ENCODE measurements at places on chromosomes 1 and 21.

- no peak for DNase-seq
Measured at GRCh38 chr1:42033629-42034028, 114.9 kb upstream of the HIVEP3 start.

DNA sequence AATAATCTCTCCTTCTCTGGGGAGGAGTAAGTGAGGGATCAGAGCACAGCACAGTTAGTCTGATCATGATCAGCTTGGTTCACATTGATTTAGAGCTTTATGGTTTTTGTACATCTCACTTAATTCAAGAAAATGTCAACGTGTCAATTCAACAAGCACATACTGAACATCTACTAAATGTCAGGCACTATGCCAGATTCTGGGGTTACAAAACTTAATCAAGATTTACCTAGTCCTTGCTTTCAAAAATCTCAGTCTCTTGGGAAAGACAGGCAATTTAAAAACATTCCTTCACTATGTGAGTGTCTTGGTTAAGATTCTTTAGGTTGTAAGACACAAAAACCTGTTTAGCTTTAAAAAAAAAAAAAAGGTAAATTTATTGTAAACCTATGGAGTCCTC, 181.4 kb downstream of the AK5 start:
- DNase-seq: no peak

DNA sequence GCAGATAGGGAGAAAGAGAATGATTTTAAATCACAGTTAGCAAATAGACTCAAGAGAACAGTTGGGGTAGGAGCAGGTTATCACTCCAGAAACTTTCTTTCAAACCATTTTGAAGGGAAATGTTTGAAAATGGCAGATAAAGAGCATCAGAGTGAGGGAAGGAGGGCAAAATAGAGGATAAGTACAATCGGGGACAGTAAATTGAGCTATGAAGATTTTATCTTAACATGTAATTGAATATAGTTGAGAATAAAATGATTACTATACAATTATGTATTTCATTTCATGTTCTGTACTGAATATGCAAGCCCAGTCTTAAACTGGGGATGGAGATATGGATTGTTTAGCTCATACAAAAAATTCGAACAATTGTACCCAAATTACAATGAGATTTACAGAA, 54.0 kb downstream of the MAP10 start:
- no peak for DNase-seq

GRCh38 chr1:180571832-180572636, 13.3 kb downstream of the OVAAL start:
- DNase-seq: no peak

GRCh38 chr1:8653878-8654277, 163.6 kb downstream of the RERE start:
- no peak for DNase-seq

DNA sequence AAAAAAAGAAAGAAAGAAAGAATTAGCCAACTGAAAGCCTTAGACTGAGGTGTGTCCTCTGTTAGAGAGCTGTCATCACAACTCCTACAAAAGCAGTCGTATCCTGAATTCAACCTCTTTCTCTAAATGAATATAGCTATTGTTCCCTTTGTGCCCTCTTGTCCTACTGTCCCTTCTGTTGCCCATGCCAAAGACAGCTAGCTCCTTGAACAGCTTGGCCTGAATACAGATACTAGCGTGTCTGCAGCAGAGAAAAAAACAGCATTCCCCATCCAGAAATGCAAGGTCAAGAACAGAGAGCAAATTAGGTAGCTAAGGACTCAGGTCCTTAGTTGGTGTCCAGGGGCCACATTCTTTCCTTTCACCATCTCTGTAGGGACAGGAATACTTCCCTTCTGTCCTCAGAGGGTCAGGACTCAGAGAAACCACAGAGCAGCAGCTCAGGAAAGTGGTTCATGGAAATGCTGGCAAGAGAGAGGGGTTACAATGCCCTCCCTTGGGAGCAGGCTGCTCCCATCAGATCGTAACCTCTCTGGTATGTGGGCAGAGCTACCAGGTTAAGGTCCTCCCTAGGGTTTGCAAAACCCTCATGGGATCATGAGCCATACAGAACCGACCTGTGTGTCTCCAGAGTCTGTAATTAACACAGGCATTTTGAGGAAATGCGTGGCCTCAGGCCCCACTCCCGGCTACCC, 1.8 kb upstream of the ZBTB48 start:
- DNase-seq: no peak

DNA sequence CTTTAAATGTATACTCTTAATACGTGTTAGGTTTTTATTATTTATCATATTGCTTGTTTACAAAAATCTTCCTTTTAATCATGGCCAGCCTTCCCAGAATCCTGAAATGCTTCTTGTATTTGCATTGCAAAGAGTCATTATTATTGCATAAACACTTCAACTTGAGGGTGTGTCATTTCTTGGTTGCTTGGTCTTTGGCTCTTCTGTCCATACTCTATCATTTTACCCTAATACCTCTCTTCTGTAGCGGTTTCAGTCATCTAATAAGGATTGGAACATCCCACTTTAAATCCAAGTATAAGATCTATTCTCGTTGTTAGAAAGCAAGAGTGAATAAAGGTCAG, 200.6 kb upstream of the CACYBP start:
- DNase-seq: no peak

- DNase-seq: no peak
Measured at GRCh38 chr1:184506481-184506880, 119.7 kb downstream of the C1orf21 start.

DNA sequence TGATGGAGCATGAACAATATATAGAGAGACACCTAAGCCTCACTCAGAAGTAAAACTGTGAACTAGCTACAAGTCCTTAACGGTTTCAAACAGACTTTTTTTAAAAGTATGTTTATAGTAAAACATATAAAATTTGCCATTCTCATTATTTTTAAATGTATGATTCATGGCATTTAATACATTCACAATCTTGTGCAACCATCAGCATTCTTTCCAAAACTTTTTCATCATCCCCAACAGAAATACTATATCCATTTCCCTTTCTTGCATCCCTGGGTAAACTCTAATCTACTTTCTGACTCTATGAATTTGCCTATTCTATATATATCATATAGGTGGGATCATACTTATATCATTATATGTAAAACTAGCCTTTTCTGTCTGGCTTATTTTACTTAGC, 25.5 kb downstream of the EVI5 start:
- no peak for DNase-seq

DNA sequence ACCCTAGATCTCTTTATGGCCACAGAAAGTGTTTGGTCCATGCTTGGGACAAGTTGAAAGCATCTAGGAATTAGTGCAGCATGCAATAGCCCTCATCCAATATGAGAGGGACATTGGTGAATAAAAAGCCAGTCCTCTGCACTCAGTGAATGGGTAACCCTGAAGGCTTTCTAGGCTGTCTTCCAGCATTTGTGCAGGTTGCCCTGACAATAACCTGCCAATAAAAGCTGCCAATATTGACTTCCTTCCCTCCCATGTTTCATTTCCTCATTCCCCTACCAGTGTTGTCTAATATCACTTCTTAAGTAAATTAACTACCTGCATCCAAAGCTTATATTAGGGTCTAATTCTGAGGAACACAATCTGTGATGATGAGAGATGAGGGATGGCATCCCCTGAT, 563.6 kb upstream of the NEGR1 start:
- no peak for DNase-seq

- no peak for DNase-seq
Measured at GRCh38 chr1:185965870-185966269, 231.7 kb downstream of the HMCN1 start.

GRCh38 chr1:156259805-156260204, 11.9 kb upstream of the PAQR6 start:
- no peak for DNase-seq

GRCh38 chr21:37561941-37562919, 195.7 kb downstream of the DYRK1A start:
- no peak for DNase-seq

- DNase-seq: no peak
Measured at GRCh38 chr21:18275781-18276180, 31.1 kb downstream of the CHODL start.

GRCh38 chr1:154935749-154936554, 567 bp downstream of the PMVK start:
- no peak for DNase-seq

GRCh38 chr1:39926343-39926793, 24.7 kb upstream of the MYCL start:
- no peak for DNase-seq

DNA sequence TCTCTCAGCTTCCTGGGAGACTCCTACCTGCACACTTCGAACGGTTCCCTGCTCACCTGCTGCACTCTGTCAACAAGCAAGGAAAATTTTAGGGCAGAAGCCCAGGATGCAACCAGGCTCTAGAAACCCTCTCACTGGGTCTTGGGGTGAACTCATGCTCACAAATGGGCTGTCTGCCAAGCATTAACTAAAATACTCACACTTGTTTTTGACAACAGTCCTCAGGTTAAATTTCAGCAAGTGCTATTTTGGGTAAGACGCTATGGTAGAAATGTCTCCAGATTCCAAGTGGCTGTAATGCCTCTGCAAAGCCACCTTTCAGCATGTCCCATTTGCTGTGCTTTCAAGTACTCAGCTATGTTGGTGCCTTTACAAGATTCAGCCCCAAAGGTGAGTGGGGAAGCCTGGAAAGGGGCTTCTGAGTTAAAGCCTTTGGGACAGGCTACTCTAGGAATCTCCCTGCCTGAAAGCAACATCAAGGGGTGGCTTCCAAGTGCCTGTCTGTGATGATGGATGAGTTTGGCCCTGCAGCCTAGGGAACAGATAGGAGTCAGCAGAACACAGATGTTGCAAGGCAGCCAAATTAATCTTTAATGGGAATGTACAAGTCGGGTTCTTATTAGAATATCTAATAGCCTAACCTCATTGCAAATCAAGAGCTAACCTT, 211.9 kb upstream of the SPAG17 start:
- DNase-seq: no peak

- no peak for DNase-seq
Measured at GRCh38 chr21:42049578-42050430, 21.3 kb upstream of the UMODL1 start.

DNA sequence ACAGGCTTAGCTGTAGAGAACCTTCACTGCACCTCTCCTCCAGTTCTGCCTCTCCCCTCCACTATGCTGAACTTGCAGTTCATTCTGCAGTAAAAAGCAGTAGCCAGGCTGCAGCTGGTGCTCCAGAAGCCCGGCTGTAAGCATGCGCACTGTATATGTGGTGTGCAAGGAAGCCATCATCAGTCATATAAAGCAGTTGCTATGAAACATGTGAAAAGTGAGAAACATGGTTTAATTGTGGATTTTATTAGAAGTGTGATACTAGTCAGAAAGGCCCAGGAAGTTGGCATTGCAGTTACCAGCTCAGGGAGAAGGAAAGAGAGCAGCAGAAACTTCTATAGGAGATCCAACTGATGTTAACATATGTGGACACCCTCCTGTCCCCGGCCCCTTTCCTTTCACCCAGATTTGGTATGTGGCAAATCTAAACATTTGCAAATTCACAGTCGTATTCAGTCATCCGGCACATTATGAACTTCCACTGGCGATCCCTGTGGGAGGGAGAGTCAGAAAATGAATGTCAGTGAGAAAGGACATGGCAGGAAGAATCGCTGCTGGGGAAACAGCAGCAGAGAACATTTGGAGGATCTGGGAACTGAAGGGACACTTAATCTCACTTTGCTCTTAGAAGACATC, 32.8 kb downstream of the DPT start:
- DNase-seq: no peak

DNA sequence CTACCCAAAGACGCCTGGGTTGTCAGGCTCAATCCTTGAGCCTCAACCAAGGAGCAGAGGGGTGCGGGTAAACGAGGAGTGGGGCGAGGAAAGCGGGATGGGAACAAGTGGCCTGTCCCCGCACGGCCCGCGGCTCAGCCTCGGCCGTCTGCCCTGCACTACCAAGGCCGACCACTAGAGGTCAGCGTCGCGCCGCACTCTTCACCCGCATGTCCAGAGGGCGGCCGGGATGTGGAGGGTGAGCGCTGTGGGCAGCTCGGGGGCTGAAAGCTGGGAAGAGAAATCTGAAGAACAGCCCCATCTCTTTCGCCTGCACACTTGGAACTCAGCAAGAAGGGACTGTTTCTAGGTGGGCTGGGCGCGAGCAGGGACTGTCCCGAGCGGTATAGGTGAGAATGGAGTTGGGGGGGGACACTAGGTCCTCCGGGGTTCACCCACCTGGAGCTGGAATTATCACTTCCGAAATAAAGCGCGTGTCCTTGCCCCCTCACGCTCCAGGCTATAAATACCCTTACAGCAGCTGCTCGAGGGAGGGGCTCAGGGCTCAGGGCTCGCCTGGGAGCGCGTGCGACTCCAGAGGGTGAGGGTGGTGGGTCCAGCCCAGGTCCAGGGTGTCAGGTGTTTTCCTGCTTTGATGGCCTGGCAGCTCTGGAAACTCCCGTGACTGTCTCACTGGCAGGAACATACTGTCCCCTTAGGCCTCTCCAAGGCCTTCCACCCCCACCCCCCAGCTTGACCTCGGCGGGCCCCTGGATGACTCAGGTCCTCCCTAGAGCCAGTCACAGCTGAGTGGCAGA, 9.8 kb downstream of the SLC30A2 start:
- peak; percentile 75 for DNase-seq

DNA sequence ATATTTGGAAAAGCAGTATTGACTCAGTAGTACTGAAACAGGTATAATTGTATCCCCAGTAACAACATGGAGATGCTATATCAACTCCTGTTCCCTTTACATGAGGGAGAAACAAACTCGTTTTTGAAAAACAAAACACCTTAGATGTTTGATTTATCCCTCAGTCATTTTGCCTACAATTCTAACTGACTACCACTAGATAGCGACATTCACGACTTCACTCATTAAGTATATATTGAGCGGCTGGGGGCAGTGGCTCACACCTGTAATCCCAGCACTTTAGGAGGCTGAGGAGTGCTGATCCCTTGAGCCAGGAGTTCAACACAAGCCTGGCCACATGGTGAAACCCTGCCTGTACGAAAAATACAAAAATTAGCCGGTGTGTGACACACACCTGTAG, 83.3 kb downstream of the CYYR1 start:
- DNase-seq: no peak

GRCh38 chr1:231020816-231021215, 19.2 kb downstream of the FAM89A start:
- DNase-seq: no peak

GRCh38 chr1:156488566-156489165, 11.9 kb downstream of the MEF2D start:
- DNase-seq: no peak

GRCh38 chr1:224087286-224087794, 26.6 kb upstream of the FBXO28 start:
- no peak for DNase-seq

- no peak for DNase-seq
Measured at GRCh38 chr21:28719723-28720122, 273.0 kb downstream of the LTN1 start.

GRCh38 chr21:41837756-41838297, 41.3 kb downstream of the PRDM15 start:
- DNase-seq: no peak

- DNase-seq: no peak
Measured at GRCh38 chr1:10530281-10530740, 55.6 kb downstream of the PEX14 start.
